ENCODE measurements at places on chromosomes 7 and 10. TPM values are rescaled to one million over a fixed set of nuclear protein-coding genes. Genes with fewer than 3 reads are reported as not detected.

The MAGI2 gene
- total RNA-seq = 14.5 TPM

The PPP1R3C gene
- total RNA-seq = 1.5 TPM

- peak; percentile 35 for DNase-seq
Observed at GRCh38 chr10:100827819-100828737, 82.7 kb downstream of the PAX2 start.

DNA sequence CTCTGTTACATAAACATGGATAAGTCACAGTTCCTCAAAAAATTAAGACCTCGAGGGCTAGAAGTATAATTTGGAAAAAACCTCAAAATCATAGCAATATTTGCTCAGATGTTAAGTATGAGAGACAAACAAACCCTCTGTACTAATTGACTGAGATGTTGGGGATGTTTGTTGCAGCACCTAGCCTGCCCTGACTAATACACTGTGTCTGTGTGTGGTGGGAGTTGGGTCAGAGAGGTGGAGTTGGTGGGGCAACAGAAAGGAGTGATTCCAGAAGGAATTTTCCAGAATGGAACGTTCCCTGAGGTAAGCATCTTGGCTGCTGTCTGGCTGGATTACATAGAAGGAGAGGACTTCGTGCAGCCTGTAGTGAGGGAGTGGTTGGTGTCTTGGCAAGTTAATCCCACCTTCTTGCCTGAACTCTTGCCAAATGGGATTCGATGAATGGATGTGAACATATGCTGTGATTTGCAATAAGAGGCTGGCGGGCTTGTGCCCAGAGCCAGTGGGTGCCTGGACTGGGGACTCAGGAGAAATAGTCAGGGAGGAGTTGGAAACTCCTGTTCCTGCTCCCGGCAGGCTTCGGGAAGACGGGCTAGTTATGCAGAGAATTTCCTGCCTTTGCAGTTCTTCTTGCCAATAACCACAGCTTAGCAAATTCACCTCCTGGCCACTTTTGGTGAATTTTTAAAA is 9.3 kb upstream of the FAM180A start:
- DNase-seq = no peak

GRCh38 chr7:41244246-41244645 is 458.6 kb downstream of the INHBA start:
- no peak for DNase-seq

DNA sequence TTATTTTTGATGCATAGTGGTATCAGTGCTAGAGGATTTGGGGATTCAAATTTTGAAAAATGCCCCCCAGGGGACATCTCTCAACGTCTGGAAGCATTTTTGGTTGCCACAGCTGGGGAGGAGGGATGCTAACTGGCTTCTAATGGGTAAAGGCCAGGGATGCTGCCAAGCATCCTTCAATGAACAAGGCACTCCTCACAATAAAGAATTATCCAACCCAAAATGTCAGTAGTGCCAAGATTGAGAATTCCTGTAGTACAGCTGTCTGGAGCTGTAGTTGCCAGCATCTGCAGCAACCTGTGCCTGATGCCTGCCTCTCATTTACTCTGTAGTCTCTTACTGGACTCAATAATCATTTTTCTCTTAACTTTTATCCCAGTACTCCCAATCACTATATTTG is 53.5 kb downstream of the SEPTIN7 start:
- no peak for DNase-seq

DNA sequence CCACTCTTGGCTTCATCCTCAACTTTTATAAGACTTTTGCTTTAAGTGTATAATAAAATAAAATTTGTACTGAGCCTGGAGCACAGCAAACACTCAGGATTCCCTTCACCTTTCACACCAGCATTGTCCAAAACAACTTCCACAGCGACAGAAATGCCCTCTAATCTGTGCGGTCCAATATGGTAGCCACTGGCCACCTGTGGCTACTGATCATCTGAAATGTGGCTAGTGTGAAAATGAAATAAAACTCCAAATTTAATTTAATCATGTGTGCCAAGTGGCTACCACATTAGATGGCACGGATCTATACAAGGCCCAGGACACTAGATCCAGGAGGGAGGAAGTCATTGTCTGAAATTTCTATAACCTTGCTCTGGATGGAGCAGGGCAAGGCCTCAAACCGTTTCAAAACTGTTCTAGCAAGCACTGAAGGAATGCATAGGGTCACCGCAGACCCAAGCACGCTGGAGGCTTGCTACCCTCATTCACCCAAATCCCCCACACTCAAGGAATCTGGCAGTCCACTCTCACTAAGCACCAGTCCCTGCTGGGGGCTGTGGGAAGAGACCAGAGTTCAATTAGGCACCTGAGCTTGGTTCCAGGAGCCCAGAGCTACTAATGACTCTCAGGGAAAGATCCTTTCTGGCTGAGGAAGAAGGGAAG is 6.3 kb upstream of the MYO1G start:
- DNase-seq = no peak

The TCERG1L gene
- total RNA-seq = not detected

GRCh38 chr10:78599122-78599853 is 469.5 kb upstream of the ZMIZ1 start:
- DNase-seq = no peak

The CALD1 gene
- 1,241 TPM for total RNA-seq

DNA sequence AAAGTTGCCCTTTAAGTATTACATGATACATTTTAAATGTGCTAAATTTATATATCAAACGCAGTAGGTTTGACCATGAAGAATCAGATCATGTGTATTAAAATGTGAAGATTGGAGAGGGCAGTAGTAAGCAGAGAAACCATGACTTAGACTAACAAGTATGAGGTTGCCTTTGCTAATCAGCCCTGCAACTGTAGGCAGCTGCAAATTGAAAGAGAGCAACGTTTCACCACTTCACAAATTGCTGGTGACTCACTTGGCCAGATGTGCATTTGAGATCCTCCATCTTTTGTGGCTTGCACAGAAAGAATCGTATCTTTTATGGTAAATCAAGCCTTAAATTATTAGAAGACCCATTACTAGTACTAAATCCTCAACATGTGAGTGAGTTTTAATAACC is 10.1 kb upstream of the SEMA3A start:
- DNase-seq = no peak

Data from mucosa of descending colon (tissue), 3 donors.